ENCODE measurements at places on chromosomes 7 and 10.
A peak's percentile ranks its signal among the peaks of the same experiment; 100 is the strongest.

GRCh38 chr7:158077934-158078910 lies 509.4 kb downstream of the PTPRN2 start:
- DNase-seq: no peak

DNA sequence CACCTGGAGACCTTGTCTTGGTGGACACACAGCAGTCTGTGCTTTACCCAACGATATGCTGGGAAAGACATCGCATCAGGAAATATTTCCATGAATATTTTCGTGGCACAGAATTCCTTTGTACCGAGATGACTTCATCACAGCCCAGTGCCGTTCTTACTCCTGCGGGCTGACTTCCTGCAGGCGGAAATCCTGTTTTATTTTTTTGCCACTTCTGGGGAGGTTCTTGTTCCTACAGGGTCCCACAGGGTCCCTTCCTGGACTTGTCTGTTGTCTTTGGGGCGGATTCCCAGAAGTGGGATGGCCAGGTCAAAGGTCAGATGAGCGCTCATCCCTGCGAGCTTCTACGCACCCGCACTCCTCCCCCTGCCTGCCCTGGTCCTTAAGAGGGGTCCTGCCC lies 86.5 kb downstream of the DNAJB6 start:
- no peak for DNase-seq

- DNase-seq: no peak
These were observed 31.9 kb downstream of the DUSP5 start for GRCh38 chr10:110529596-110530011.

DNA sequence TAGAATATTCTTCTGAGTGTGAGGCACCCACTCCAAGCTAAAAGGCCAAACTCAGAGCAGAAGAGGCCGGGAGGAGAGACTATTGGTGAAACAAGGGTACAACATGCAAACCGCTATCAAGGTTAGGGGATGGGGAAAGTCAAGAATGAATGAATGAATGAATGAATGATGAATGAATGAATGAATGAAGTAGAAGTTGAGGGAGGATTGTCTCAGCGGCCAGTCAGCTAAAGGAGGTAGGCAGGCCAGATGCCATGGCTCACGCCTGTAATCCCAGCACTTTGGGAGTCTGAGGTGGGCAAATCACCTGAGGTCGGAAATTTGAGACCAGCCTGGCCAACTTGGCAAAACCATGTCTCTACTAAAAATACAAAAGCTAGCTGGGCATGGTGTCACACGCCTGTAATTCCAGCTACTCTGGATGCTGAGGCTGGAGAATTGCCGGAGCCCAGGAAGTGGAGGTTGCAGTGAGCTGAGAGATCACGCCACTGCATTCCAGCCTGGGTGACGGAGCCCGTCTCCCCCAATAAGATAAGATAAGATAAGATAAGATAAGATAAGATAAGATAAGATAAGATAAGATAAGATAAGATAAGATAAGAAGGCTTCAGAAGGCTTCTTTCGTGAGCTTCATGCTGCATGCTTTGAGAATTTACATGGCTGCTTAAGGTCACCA lies 250.8 kb downstream of the CCDC3 start:
- DNase-seq: no peak

- DNase-seq: no peak
These were observed 47.9 kb downstream of the RBM33 start for GRCh38 chr7:155692317-155692716.

DNA sequence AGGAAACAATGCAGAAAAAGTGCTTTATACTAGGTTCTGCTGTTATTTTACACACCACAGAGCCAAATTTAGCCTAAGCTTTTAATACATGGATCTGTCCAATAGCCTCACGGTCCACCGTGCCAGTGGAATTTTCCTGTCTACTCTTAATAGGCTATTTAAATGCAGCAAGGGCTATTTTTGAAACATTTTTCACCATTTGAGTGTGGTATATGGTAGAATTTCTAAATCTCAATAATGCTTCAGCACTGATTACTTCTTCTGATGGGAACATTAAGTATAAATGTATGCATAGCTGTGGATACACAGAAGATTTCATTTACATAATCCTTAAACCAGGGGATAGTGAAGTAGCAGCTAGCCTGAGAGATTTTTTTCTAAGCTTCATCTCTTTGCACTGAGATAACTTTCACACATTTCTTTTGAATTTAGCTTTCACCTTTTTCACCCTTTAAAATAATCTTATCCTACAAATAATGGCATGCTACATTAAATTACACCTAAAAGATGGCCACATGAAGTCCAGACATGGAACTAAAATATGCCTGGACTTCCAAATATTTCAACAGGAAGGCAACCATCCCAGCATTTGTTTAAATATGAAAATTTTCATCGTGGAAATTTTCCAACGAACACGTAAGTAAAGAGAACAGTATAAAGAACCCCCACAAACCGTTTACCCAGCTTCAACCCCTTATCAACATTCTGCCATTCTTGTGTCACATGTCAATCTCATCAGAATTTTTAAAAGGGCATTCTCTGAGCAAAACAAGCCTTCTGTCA lies 45.4 kb downstream of the AMPH start:
- no peak for DNase-seq

DNA sequence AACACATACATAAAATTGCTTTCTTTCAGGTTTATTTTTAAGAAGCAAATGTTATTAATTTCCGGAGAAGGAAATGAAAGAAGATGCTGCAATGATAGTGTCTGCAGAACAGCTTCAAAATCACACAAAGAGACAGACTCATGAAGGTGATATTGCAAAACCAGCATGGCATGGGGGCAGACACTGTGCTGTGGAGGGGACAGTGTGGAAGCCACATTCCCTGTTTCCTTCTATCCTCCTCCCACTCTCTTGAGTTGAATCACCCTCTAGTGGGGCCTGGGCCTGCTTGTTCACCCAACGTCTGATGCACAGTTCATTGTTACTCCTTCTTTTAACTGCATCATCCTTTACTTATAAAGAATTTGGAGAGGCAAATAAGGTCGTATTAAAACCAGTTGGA lies 104.0 kb upstream of the INSIG1 start:
- DNase-seq: no peak

DNA sequence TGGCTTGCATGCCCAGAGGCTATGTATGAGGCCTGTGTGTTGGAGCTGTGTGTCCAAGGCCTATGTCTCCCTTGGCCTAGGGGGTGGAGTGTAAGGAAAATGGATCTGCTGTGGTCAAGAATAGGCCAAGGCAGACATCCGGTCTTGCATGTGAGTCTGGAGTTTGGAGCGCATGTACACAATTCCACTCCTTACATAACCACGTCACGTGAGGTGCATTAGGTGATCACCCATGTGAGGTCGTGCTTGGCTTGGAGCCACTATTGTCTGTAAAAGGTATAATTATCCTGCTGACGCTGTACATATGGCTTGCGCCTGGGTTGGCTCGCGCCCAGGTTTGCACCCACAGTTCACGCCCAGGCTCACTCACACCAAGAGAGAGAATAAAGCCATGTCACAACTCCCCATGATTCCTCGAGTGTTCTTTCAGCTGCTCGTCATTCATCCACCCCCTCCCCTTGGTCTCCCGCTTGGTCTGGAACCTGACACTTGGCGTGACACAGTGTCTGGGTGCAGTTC lies 105.5 kb downstream of the BICC1 start:
- DNase-seq: no peak

DNA sequence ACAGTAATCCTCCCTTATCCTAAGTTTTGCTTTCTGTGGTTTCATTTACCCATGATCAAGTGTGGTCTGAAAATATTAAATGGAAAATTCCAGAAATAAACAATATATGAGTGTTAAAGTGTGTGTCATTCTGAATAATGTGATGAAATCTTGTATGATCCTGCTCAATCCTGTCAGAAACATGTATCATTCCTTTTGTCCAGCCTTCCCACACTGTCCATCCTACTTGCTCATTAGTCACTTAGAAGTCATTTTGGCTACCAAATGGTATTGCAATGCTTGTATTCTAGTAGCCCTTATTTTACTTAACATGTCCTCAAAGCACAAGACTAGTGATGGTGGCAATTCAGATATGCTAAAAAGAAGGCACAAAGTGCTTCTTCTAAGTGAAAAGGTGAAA lies 1211.2 kb upstream of the SORCS1 start:
- no peak for DNase-seq

DNA sequence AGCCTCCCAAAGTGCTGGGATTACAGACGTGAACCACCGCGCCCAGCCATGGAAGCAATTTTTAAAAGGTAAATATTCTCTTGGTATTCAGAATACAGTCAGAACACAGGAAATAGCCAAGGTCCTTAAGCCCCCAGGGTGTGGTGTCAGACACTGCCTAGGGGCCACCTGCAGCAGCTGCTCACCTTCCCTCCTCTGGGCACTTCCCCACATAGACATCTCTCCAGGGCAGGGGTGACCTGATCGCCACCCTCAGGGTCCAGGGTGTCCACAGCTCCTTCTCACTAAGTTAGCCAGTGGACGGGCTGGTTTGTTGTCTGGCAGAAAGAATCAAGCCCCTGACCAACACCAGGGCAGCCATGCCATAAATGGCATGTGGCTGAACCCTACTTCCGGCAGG lies 15.9 kb downstream of the URGCP start:
- no peak for DNase-seq

DNA sequence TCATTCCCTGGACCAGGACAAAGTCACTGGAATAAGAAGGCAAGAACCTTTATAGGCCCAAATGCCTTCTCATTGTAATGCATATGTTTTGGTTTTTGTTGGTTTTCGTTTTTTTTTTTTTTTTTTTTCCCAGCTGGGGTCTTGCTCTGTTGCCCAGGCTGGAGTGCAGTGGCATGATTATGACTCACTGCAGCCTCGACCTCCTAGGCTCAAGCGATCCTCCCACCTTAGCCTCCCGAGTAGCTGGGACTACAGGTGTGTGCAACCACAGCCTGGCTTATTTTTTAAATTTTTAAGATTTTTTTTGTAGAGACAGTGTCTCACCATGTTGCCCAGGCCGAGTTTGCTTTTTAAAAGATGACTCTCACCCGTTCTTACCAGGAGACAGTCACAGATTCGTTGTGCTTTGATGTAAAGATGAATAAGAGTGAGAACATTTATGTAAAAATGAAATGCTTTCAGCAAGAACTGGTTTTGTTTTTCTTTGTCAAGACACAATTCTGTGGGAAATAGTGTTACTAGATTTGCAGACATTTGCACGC lies 7.6 kb downstream of the IQCE start:
- DNase-seq: no peak

DNA sequence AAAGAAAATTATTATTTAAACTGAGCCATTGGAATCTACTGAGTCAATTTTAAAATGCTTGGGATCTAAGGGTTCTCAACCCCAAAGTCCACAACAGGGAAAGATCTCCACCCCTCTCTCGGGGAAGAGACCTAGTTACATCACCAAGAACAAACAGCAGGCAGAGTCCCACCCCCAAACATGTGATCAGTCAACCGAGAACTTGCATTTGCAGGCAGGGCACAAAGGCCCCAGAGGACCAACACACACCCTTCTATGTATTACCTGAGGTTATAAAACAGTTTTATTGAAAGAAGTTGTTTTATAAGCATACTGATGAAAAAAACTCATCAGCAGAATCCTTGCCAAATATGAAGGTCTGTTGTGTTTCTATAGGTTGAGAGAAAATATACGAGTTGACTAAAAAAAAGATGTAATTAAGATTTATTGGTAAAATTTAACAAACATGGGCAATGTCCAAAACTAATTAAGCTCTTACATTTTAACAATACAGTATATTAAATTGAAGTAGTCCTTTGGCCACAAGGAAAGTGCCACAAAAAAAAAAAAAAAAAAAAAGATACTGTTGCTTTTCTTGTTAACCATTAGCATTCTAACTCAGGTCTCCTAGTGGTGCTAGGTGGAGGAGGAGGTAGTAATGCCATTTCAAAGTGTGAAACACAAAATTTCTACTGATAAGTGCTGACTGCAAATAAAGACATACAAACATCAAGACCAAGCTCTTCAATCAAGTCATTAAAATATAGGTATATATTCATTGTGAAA lies 975 bp upstream of the USP54 start:
- DNase-seq: peak; percentile 80

GRCh38 chr10:48800007-48800675 lies 115.5 kb downstream of the WDFY4 start:
- no peak for DNase-seq

- DNase-seq: no peak
These were observed 485.2 kb downstream of the SORCS1 start for GRCh38 chr10:106679314-106679713.

GRCh38 chr10:73648975-73649829 lies 6.6 kb downstream of the SYNPO2L start:
- no peak for DNase-seq

DNA sequence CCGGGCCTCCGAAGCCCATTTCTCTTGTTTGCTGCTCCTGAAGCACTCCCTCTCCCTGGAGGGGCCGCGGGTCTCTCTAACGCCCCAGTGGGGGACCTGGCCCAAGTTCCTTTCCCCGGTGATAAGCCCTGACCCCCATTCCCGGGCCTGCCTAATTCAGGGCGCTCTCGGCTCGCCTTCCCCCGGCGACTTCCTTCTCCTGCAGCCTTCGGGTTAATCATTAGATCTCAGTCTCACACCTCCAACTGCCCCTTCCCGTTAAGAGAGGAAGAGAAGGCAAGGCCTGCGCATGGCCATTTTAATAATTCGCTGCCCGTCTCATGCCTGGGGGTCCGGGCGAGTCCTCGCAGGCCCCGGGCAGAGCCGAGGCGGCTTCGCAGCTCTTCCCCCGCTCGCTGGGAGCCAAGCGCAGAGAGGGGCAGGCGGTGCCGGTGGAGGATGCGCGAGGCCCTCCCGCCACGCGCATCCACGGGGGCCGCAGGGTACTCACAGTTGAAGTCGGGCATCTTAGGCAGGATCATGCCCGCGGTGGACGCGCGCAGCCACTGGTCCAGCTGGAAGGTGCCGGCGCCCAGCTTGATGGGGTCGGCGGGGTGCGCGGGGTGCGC lies 1.2 kb downstream of the MNX1 start:
- no peak for DNase-seq

- DNase-seq: no peak
These were observed 190.5 kb upstream of the PPP1R3A start for GRCh38 chr7:114109304-114109703.

DNA sequence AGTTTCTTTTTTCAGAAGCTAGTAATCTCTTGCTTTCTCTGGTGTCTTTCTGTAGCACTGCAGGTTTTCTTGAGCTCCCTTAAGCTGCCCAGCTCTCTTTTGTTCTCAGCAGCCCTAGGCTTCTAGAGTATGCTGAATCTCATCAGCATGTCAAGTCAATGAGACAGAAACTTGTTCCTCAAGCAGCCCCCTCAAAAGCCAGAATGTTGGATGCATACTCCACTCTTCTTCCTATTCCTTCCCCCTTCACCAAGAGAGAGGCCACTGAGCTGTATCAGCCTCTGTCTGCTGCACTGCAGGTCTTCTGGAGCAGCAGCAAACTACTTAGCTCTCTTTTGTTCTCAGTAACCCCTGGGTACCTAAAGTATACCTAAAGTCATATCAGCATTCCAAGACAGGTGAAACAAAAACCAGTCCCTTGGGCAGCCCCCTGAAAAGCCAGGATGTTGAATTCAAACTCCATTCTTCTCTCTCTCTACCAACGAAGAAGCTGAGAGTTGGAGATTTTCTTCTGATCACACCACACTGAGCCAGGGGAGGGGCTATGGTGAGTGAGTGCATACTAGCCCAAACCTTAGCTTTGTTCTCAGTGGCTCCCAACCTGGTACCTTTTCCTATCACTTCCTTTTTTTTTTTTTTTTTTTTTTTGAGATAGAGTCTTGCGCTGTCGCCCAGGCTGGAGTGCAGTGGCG lies 73.3 kb upstream of the WAC start:
- no peak for DNase-seq
